Tracheal epithelial cell (primary cell): ENCODE measurements at places on chromosomes 12 and 14. TPM values are rescaled to one million over a fixed set of nuclear protein-coding genes. Genes with fewer than 3 reads are reported as not detected.

The ANO4 gene
- total RNA-seq = 0.43 and 1.9 TPM in 2 replicates

The ZFYVE1 gene
- 6.6 and 8.9 TPM in 2 replicates for total RNA-seq

The PTHLH gene
- 84.0 and 193 TPM in 2 replicates for total RNA-seq

The ARG2 gene
- 52.0 and 53.7 TPM in 2 replicates for total RNA-seq

The PIANP gene
- not detected in 2 replicates for total RNA-seq

The CD69 gene
- total RNA-seq = 0.48 TPM in 1 of 2 replicates, not detected in the other

The MDM1 gene
- 2.7 and 6.4 TPM in 2 replicates for total RNA-seq
